NCI-H1105 treated with DMSO at 0.1 percent for 48 hours (cell line): ENCODE measurements at places on chromosomes 5 and 9.

GRCh38 chr5:127647361-127647958, 1.4 kb upstream of the CTXN3 start:
- no peak for DNase-seq

- DNase-seq = no peak
Observed at GRCh38 chr9:18673179-18673578, 199.2 kb downstream of the ADAMTSL1 start.

- no peak for DNase-seq
Observed at GRCh38 chr9:7546261-7546660, 253.3 kb downstream of the DMAC1 start.

GRCh38 chr9:114392749-114393112, 4.9 kb upstream of the AKNA start:
- no peak for DNase-seq

DNA sequence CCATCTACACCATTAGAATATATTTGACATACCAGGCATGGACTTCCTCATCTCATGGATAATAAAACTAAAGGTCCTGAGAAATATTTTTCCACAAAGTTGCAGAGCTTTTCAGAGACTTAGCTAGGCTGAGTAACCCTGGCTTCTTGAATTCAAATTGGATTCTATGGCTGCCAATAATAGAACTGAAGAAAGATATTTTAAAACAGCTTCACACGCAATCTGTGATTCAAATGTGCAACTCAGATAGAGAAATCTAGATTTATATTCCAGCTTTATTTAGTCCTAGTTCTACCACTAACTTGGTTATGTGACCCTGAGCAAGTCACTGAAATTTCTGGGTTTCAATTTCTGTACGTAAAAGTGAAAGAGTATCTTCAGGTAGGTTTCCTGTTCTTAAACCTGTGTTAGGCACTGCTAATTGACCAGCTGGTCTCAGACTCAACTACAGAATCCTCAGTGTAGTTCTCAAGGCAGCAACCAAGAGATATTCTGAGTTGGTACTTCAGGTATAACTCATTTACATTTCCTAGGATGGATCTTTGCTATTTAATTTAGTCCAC, 235.3 kb downstream of the GABRB2 start:
- DNase-seq = no peak

DNA sequence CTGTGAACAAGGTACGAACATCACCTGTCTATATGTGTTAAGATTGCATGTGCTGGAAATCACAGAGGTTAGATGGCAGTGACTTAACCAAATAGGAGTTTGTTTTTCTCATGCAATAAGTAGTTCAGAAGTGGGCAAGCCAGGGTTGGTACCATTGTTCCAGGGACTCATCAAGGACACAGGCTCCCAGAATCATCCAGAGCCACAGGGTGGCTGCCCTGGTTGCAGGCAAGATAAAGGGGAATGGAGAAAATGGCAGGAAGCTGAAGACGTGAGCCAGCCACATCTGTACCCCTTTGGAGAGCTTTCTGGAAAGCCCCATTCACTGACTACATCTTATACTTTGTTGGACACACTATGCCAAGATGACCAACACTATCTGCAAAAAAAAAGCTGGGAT, 126.0 kb upstream of the IL12B start:
- no peak for DNase-seq

DNA sequence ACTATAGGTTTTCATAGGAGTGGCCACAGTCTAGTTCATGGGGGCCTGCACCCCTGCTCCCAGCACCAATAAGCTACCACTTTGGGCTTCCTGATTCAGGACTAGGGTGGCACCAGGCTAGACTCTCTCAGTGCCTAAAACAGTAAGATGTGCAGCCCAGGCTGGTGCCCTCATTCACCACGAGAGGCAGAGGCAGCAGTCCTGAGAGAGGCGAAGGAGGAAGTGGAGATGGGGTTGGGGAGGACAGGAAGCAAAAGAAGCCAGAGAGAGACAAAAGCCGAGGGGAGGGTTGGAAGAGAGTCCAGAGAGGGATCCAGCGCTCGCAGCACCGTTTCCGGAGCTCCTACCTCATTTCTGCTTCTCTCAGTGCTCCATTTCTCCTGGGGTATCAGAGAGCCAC, 180.9 kb downstream of the MED10 start:
- no peak for DNase-seq

- DNase-seq = no peak
Observed at GRCh38 chr5:53319315-53319714, 161.1 kb upstream of the FST start.

DNA sequence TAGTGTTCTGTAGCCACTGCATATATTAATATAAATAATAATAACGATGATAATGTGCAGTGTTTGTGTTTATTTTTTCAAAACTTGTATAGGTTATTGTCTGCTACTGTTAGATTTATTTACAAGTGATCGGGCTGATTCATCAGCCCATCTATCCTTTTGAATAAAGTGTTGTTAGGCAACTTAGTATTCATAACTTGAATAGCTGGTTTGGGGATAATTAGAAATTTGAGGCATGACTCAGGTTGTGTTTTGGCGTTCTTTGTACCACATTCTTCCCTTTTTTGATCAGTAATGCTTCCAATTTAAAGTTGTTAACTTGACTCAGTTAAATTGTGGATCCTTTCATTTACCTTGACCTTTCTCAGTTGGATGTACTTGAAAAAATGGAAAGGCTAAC, 69.7 kb downstream of the FOCAD start:
- DNase-seq = no peak

GRCh38 chr5:110256298-110256697, 470.2 kb downstream of the TMEM232 start:
- no peak for DNase-seq

DNA sequence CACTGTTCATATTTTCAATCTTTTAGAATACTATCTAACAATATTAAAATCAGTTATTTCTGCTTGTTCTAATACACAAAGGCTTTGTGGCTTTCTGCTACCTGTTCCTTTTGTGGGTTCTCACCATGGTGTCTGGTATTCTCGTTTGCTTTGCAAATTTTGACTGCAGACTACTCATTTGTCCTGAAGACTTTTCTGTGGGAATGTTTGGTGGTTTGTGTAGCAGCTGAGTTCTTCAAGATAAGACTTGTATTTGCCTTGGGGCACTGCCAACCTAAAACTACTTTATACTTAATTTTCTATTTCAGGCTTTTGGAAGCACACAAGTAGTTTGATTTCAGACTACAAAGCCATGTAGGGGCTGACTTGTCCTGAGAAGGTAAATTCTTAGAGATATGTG, 11.1 kb downstream of the IL33 start:
- no peak for DNase-seq

- no peak for DNase-seq
Observed at GRCh38 chr9:124688238-124688904, 82.7 kb downstream of the NR6A1 start.

- no peak for DNase-seq
Observed at GRCh38 chr5:20367178-20367577, 379.2 kb upstream of the CDH18 start.

DNA sequence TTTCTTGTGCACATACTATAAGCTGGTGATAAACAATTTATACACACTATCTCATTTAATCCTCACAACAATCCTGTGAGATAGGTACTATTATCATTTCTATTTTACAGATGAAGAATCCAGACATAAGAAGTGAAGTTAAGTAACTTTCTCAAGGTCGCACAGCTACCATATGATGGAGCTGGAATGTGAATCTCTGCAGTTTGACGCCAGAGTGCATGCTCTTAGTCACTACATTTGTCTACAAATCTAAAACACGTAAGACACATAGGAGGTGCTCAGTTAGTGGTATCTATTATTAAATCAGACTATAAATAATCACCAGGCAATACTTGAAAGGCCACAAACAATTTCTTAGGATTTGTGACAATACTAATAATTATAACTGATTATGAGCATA, 45.0 kb upstream of the CDKN2B start:
- no peak for DNase-seq

DNA sequence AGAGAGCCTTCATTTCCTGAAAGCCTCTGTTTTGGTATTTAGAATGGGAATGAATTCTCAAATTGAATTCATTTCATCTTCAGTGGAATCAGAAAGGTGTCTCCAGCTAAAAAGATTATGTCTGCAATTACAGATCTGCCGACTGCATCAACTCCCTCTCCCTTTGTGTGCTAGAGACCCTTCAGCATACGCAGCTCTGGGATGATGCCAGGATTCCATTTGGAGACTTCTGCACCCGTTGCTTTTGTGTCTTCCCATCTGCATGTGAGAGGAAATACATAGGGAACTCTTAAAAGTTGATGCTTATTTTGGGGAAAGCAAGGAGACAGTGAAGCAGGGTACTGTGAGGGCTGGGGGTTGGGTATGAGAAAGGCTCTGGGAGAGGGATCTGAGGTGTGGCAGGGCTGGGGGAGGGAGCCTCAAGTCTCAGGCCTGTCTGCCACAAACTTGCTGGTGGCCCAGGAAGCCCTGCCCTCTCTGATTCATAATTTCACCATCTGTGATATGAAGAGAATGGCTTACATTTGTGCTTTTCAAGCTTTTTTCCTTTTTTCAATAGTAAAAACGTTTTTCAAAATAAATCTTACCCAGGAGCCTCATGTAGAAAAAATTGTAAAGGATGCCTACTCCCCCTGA, 89.7 kb upstream of the SAP30L start:
- peak; percentile 37 for DNase-seq

- DNase-seq = peak; percentile 7
Observed at GRCh38 chr9:1839909-1840308, 175.2 kb upstream of the SMARCA2 start.

GRCh38 chr5:61177716-61178115, 15.4 kb upstream of the SMIM15 start:
- no peak for DNase-seq

DNA sequence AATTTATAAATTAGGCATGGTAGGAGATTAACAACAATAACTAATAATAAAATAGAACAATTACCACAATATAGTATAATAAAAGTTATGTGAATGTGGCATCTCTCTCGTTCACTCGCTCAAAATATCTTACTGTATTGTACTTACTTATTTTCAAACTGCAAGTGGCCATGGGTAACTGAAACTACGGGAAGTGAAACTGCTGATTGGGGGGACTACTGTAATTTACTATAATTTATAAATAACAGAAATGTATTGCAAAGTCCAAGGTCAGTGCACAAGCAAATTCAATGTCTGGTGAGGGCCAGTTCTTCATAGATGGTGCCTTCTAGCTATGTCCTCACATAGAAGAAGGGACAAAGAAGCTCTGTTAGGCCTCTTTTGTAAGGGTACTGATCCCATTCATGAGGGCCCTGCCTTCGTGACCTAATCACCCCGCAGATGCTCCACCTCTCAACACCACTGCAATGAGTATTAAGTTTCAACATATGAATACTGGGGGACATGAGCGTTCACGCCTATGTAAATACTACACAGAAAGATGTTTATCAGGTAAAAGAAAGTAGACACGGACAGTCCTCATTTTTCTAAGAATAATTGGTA, 39.0 kb downstream of the KCNIP1 start:
- DNase-seq = no peak

- no peak for DNase-seq
Observed at GRCh38 chr9:91308191-91308590, 53.5 kb downstream of the AUH start.

GRCh38 chr9:109912726-109913460, 132.9 kb downstream of the PALM2AKAP2 start:
- no peak for DNase-seq

DNA sequence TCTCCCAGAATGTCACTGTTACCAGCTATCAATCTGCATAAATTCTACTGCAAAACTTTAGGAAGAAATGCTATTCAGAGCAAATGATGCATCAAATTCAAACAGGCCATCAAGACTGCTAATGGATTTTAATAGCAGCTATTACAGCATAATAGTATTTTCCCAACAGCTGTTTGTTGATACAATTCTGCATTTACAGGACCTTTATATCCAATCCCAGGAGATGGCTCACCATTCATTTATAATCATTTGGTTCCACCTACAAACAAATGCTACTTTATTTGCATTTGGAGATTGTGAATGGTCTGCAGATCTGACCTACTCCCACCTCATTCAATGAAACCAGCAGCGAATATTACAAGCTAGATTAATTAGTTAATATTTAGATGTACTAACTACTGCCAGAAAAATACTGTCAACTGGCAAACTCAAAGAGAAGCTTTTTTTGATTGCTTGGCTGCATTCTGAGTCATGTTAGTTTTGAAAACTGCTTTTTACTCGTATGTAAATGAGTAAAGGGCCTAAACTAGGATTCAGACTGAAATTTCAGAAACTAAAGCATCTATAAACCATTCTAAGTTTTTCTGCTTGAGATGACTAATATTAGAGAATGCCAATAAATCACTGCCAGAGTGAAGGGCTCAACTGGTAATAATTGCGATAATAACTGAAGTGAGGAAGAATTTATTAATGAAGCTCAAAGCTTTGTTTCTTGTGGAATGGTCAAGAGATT, 7.1 kb upstream of the PCA3 start:
- DNase-seq = peak; percentile 90

GRCh38 chr5:141969783-141970771, 1.2 kb downstream of the RNF14 start:
- DNase-seq = no peak

- DNase-seq = no peak
Observed at GRCh38 chr9:357560-357959, 142.9 kb downstream of the DOCK8 start.

DNA sequence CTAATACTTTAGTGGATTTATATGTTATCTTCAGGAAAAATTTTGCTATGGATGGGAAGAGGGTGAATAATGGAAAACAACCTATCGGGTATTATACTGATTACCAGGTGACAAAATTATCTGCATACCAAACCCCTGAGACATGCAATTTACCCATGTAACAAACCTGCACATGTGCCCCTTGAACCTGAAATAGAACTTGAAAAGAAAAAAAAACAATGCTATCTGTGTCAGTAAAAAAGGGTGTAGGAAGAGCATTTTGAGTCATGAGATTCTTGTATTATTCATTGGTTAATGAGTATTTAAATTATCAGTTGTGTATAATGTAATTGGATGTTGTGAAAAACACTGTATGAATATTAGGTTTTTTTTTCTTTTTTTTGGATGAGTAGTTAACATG, 75.4 kb downstream of the PRR16 start:
- no peak for DNase-seq

GRCh38 chr5:95229646-95230045, 55.2 kb downstream of the MCTP1 start:
- DNase-seq = no peak

GRCh38 chr5:136527311-136527710, 162.0 kb upstream of the TRPC7 start:
- DNase-seq = no peak

GRCh38 chr5:55701462-55702103, 10.5 kb downstream of the SLC38A9 start:
- no peak for DNase-seq

DNA sequence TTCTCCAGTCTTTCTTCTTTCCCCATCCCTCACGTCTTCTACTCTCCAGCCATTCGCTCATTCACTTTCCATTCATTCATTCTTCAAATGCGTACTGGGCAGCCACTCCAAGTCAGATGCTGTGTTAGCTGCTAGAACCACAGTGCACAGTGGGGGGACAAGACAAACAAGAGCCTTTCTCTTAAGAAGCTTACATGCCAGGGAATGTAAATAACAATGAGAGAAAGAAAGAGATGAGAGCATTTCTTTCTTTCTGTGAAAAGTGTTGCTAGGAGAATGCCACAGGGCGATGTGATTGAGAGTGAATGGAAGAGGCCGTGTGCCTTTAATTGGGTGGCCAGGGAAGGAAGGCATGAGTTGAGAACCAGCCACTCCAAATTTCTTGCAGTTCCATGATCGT, 46.3 kb upstream of the SMIM23 start:
- DNase-seq = no peak
